ENCODE measurements at places on chromosomes 5 and 9.

DNA sequence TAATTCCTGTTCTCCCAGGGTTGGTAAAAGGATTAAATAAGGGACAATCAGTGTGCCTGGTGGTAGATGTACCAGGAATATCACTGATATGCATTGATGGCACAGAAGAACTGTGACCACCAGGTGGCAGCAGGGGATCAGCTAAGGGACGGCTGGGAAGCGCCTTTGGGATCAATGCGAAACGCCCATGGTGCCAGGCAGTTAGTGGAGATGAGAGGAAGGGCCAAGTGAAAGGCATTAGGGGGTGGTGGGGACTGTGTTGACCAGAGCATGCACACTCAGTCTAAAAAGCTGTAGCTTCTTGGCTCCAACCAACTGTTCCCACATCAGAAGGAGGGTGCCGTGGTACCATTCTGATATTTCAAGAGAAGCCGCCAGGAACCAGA lies 55.6 kb downstream of the ARHGEF37 start:
- DNase-seq: peak; percentile 70

- DNase-seq: no peak
Measured at GRCh38 chr5:157997991-157998504, 139.1 kb upstream of the CLINT1 start.

DNA sequence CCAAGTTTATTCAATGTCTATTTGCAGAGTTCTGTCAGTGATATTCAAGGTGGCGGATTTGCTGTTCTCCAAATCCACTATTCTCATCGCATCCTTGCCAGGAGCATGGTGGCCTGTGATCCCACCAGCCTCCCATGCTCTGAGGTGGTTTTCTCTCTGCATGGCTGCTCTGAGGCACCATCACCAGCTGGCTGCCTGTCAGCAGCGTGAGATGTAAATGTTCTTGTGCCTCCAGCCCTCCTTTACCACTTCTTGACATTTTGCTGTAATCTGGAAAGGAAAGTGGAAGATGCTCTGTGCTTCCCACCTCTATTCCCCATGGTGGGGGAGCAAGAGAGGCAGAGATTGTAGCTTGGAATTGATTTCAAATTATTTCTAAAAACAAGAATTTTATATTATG lies 293.6 kb upstream of the SLC24A2 start:
- DNase-seq: no peak

GRCh38 chr9:112654282-112654681 lies 63.6 kb downstream of the INIP start:
- no peak for DNase-seq

DNA sequence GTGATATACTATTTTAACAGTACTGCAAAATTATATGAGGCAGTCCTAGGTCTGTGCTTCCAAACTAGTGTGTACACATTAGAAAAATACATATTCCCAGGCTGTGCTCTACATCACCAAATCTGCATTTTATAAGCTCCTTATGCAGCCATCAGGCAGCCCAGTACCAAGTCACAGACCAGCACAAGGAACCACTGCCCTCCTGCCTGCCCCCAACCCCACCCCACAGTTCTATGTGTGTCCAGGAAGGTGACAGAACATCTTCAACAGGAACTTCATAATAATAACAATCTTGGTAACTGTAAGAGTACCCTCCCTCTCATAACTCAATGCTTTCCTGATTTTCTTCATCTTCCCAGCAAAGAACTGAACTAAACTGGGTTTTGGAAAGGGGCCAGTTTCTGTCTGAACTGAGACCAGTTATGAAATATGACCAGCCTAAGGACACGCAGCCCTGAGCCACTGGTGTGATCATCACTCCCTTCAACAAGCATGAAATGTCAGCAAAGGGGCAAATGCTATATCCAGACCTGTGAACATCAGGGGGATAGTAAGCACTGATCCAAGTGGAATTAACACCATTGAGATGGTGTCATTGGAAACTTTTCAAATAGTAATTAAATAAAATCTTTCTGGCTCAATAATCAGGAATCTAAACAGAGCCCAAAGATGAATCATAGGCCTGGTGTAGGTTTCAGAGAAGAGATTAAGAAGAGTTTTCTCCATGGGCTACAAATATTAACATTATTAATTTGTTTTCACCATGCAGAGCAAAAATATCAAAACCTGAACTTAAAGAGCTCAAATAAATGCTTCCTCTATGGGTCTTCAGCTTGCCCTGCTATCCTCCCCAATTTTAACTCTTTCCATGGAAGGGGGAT lies 82.1 kb downstream of the DPYSL3 start:
- no peak for DNase-seq

DNA sequence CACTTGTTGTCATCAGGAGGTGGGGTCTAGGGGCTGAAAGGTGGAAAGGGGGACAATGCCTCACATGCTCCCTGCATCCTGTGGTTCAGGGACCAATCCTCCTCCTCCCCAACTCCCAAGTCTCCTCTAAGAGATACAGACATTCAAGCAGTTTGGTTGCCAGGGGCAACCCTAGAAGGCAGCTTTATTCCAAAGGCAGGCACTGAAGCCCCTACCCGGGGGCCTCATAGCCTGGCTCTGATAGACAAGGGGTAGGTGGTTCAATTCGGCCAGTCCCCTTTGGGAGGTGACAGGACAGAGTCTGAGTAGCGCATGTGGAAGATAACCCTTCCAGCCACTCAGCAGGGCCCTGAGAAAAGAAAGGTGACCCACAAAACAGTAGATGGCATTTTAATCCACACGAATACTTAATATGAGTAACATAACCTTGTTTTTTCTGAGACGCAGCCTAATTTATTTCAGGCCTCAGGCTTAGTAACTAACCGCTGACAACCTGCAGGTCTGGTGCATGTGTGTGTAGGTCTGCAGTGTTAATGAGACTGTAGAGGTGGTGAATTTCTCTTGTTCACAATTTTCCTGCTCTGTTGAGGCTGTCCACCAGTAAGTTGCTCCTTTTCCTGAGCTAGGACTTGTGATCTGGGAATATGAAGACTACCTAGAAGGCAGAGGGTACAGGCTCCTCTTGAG lies 31.3 kb upstream of the HSPA9 start:
- no peak for DNase-seq

DNA sequence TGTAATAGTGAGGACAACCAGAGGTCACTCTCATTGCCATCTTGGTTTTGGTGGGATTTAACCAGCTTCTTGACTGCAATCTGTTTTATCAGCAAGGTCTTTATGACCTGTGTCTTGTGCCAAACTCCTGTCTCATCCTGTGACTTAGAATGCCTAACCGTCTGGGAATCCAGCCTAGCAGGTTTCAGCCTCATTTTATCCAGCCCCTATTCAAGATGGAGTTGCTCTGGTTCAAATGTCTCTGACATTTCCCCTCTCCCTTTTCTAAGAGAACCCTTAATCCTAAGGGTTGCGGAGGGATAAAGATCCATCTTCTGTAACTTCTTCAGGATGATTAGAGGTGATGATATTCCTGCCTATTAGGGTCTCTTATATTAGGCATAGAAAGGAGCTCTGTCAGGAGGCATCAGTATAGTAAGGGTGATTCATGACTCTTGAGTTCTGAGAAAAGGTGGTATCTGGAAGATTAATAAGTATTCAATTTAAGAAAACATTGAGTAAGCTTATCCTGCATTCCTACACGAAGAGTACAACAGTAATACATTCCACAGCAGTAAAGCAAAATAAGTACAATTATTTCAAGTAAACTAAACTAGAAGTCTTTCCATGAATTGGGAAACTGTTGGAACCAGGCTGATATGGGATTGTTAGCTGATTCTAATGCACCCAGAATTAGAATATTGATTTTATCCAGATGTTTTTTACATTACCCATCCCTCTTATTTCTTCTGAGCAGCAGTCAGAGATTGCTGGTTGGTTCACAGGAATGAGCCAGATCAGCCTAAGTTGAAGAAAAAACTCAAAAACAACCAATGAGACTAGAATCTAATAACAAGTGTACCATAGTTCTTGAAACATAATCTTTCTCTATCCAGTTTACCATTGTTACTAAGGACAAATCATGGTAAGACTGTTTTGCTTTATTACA lies 39.9 kb downstream of the SHC3 start:
- no peak for DNase-seq

- DNase-seq: no peak
Measured at GRCh38 chr5:139064613-139065012, 133.6 kb downstream of the SIL1 start.

GRCh38 chr5:132033122-132033521 lies 21.7 kb upstream of the ACSL6 start:
- no peak for DNase-seq

DNA sequence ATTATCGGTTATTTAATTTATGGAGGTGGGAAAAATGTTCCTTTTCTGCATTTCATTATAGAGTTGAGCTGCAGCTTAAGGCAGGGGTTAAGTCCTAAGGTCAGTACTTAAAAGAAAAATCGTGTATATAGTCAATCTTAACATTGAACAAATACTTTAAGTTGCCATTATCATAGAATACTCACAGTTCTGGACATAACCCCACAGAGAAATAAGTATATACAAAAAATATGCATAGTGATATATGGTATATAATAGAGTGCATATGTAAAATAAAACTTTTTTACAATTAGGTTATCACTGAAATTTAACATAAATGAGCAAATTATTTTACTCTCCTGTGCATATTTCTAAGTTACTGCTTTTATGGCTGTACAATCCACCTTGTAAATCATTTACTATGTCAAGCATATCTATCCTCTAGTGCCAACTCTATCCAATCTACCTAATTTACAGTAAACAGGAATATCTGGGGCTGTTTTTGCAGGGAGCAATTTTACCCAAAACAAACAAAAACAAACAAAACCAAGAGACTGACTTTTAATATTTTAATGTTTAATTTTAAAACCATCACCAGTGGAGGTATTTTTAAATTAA lies 28.8 kb downstream of the TTC39B start:
- DNase-seq: no peak

DNA sequence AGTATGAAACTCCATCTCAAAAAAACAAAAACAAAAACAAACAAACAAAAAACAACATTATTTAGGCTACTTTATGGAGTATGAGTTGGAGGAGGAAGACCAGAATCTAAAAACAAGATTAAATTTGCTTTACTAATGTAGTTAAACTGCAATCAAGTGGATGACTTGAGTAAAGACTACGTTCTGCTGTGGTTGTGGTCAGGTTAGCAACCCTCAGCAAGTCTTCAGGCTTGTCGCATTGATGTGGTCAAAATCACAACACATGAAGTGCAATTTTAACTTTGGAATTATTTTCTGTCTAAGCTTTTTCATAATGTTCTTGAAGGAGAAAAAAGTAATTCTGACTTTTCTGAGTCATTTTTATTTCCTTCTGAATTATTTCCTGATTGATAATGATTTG lies 43.1 kb downstream of the PDE6A start:
- DNase-seq: no peak

- no peak for DNase-seq
Measured at GRCh38 chr5:175133185-175133584, 310.8 kb downstream of the DRD1 start.

- no peak for DNase-seq
Measured at GRCh38 chr9:93261735-93262523, 78.0 kb downstream of the WNK2 start.

GRCh38 chr5:146307796-146308195 lies 30.8 kb upstream of the POU4F3 start:
- DNase-seq: no peak

DNA sequence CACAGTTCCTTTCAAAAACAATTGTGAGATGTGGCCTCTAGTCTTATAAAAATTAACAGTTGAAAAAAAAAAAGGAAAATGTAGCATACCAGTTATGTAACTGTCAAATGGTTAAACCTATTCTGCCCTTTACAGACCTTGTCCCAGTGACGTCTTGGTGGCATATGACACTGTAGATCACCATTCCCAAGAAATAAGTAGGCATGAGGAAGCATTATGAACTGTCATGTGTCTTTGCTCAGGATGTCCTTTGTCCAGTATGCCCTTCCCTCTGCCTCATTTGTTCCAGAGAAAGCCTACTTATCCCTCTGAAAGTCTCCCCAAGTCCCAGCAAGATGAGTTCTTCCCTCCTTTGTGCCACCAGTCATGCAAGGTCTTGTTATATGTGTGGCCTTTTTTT lies 63.2 kb downstream of the PAM start:
- no peak for DNase-seq

GRCh38 chr9:14301006-14301405 lies 12.9 kb downstream of the NFIB start:
- no peak for DNase-seq

GRCh38 chr9:134492721-134493460 lies 148.7 kb upstream of the COL5A1 start:
- no peak for DNase-seq

DNA sequence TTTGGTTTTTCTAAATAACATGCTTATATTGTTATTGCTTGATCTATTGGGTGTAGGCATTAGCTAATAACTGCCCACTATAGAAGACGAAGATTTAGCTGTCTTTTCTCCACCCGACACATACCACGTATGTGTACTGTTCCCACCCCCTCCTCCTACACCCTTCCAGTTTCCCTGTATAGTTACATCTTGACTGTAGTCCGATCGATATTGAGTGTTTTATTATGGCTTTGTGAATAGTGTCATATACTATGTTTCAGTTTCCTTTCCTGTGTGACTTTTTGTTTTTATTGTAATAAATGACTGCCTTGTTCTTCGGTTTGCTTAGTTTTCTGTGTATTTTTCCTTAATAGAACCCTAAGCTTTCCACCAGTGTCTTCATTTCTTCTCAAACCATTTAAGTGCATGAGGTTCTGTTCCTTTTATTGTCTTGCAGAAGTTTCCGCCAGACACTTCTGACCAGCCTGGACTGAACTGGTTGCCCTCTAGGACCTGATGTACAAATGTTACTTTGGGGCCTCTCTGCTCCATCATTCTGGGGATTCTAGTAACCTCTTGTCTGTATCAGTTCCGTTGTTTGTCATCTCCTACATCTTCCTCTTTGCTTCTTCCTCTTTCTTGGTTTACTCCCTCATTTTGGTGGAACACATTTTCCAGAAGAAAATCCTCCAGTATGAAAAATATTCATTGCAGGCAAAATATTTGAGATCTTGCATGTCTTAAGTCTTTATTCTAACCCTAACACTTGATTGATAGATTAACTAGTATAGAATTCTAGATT lies 61.8 kb downstream of the PRKACG start:
- DNase-seq: no peak

DNA sequence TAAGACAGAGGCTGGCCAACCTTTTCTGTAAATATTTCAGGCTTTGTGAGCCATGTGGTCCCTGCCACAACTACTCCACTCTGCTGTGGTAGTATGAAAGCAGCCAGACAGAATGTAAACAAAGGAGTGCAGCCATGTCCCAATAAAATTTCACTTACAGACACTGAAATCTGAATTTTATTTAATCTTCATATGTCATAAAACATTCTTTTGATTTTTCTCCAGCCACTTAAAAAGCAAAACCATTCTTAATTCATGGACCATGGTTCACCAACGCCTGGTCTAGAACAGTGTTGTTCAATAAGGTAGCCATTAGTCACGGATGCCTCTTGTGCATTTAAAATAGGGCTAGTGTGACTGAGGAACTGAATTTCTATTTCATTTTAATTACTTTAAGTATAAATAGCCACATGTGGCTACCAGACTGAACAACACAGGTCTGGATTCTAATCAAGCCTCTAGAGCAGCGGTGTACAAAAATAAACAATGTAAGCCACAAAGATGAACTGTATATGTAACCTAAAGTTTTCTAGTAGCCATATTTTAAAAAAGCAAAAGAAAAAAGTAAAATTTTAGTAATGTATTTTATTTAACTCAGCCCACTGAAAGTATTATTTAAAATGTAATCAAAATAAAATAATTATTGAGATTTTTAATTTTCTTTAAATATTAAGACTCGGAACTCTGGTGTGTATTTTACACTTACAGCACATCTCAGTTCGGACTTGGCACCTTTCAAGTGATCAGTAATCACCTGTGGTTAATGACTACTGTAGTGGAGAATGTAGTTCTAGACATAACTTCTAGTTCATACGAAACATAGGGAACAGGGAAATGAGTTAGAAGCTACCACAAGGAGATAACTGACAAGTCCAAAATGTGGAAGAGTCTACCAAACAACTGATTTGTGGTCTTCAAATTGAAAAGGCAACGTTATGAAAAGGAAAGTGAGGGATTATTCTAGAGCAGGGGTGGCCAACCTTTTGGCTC lies 14.3 kb downstream of the GEMIN5 start:
- no peak for DNase-seq
